Stimulated activated CD4-positive, alpha-beta T cell treated with anti-CD3 and anti-CD28 coated beads, Interleukin-4, amount 100 ng/mL, for 4 hours (primary cell): ENCODE measurements at places on chromosomes 11 and 22.
A peak's percentile ranks its signal among the peaks of the same experiment; 100 is the strongest.

GRCh38 chr11:75565221-75565814 is 3.3 kb downstream of the SERPINH1 start:
- no peak for DNase-seq

DNA sequence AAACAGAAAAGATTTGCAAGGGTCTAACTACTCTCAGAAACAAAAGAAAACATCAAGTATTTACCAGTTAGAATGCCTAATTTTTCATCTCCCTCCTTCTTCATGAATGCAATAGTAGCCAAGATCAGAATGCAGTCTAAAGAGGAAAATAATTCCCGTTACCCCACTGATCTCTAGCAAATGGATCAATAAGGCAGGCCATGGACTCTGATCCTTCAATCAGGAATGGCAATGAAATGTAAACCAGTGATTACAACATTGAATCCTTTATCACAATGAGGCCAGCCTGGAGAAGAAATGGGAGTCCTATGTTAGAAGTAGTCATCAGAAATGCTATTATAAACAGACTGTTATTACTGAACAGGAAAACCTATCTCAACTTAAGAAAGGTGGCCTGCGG is 106.6 kb downstream of the APOL5 start:
- DNase-seq: no peak

DNA sequence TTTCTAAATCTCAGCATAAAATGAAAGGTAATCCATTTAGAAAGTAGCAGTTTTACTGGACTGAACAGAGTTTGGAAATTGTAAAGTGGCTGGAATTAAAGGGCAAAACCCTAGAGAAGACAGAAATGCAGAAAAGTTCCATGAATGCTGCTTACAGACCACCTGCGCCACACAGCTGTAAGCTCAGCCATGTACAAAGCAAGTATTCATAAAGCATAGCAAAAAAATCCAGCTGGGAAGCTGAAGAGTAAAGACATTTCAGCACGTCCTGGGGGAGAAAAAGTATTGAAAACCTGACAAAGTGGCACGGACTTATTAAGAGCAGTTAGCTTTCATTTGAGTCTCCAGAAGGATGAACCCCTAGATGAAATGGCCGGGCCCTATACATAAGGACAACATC is 220.1 kb upstream of the CNTN5 start:
- DNase-seq: no peak

GRCh38 chr22:25137577-25138525 is 61.8 kb upstream of the CRYBB3 start:
- DNase-seq: no peak

DNA sequence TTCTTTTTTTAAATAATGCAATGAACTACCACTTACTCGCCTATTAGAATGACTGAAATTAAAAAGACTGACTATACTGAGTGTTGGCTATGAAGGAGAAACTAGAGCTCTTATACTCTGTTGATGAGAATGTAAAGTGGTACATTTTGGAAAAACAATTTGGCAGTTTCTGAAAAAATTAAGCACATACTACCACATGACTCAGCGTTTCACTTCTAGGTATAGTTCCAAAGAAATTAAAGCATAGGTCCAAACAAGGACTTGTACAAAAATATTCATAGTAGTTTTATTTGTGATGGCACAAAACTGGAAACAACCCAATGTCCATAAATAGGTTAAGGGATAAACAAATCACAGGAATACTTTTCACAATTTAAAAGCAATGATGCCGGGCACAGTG is 22.4 kb upstream of the SLC29A2 start:
- DNase-seq: no peak

- no peak for DNase-seq
These were observed 11.6 kb downstream of the PLAAT4 start for GRCh38 chr11:63548178-63548577.

- DNase-seq: no peak
These were observed 6.3 kb upstream of the SYCE3 start for GRCh38 chr22:50569041-50569459.

GRCh38 chr11:69726019-69726418 is 22.2 kb upstream of the FGF19 start:
- no peak for DNase-seq

- DNase-seq: no peak
These were observed 4.3 kb upstream of the OSBPL5 start for GRCh38 chr11:3169255-3170043.

- no peak for DNase-seq
These were observed 11.4 kb upstream of the WNT11 start for GRCh38 chr11:76217653-76218160.

DNA sequence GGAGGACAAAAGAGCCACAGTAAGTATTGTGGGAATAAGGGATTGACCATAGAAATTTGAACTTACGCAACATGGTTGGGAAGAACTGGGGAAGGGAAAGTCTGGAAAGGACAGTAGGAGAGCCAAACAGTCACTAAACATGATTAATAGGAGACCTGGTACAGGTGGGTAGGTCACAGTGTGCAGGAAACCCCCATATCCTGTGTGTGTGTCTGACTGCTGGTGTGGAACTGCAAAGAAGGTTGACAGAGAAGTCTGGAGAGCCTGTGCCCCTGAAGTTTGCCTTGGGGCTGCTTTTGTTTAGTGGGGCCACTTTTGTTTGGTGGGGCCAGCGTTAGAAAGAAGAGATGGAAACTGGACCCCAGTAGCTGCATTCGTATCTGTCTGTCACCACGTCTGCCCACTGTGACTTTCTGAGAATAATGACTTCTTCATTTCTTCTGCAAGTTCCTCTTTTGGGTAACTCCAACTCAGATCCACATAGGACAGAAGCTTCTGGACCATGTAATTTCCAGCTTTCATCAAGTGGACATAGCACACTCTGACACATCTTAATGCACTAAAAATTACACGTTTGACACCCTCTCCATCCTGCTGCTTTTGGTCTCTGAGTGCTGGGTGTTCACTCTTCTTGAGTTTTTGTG is 126.8 kb upstream of the RAG2 start:
- no peak for DNase-seq

DNA sequence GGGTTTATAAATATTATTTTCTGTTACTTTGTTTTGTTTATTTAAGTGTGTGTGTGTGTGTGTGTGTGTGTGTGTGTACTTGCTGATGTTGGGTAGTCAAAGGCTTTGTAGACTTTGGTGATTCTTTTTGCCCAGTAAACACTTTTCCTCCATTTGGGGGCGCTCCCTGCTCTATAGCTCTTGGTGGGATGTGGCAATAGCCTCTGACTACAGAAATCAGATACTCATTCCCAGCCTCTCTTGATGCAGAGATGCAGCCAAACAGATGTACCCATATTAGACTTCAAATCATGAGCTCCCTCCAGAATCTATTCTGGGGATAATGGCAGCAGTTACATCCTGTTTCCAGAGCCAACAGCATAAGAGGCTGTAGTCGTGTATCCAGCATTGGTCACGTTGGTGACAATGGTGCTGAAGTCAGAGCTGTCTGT is 33.4 kb upstream of the APOL5 start:
- DNase-seq: no peak

DNA sequence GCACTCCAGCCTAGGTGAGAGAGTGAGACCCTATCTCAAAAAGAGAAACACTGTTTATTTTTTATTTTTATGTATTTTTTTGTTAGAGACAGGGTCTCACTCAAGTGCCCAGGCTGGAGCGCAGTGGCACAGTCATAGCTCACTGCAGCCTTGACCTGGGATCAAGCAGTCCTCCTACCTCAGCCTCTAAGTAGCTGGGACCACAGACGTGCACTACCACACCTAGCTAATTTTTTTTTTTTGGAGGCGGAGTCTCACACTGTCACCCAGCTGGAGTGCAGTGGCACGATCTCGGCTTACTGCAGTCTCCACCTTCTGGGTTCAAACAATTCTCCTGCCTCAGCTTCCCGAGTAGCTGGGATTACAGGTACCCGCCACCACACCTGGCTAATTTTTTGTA is 6.4 kb downstream of the RBX1 start:
- DNase-seq: no peak

- no peak for DNase-seq
These were observed 6.9 kb downstream of the TSPAN32 start for GRCh38 chr11:2308713-2309112.

- DNase-seq: no peak
These were observed at the start of gene GPHA2 for GRCh38 chr11:64935359-64936081. GPHA2 (minus strand) TSS chr11:64935893; CDS start chr11:64935460, 433 bp downstream.

DNA sequence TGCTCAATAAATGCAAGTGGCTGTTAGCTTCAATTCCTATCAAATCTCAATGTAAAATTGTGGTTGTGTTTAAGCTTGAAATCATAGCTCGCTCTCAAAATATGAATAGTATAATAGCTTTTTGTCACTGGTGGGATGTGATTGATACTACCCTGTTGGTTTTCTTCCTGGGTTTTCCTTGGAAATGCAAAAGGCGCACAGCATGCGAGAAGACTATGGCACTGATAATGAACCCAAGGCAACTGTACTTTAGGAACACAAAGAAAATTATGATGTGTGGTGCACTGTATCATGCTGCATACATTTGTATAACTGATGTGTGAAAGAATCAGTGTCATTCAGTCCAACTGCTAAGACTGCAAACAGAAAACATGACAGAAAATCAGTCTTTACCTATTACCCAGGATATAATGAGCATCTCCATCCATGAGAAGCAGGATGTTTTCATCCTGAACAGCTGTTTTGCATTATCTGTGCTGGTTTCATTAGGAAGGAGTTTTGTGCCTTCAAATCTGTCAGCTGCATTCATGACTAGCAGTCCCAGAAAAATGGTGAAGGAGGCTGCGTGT is 101.2 kb downstream of the TRPC6 start:
- DNase-seq: no peak

DNA sequence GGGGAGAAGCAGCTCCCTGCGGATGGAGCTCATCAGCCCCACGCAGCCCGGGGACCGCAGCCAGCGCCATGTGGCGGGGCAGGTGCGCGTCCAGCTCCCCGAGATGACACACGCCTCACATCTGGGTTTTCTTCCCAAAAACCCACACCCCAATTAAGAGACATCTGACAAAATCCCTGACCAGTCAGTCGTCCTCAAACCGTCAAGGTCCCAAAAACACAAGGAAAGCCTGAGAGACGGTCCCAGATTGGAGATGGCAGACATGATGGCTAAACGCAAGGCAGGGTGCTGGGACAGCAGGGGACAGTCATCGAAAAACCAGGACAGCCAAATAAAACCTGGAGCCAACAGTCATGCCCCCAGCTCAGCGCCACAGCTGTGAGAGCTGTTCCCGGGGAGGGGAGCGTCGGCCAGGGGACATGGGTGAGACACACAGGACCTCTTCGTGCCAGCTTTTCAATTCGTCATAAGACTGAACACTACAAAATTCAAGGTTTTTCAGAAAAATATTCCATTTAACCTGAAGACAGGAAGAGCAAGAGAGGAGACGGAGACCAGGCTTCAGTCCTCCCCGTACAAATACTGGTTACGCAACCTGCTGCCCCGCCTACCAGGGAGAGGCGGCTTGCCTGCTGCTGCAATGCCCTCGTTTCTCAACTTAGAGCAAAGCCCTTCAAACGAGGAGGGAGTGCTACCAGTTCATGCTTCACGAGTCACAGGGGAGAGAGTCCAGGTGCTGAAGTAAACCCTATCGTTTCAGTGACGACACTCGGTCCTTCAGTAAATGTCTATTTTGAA is 10.5 kb downstream of the TOLLIP start:
- DNase-seq: no peak

DNA sequence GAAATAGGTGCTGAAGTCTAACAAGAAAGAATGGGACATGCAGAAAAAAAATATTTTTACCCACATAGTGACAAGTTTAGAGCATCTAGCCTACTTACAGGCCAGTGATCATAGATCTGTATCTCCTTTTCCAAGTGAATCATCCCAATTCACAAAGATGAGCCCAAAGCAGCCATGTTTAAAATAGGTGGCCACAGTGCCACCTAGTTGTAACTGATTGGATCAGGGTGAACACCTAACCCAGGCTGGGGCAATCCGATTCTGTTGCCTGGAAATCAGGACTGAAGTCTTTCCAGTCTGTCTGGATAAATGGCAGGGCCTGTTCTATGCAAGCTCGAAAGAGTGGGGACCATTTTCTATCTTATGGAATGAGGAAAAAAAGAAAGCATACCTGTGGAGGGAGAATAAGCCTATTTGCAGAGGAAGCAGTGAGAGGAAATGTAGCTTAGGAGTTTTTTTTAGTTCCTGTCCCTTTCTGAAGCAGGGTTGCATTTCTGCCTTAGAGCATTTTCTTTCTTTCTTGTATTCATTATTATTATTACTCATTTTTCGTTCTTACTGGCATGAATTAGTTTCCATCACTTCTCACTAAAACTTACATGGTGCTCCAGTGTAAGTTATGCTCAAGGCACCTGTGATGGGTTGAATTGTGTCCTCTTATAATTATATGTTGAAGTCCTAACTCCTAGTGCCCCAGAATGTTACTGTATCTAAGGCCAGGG is 113.2 kb upstream of the RAG2 start:
- DNase-seq: no peak

DNA sequence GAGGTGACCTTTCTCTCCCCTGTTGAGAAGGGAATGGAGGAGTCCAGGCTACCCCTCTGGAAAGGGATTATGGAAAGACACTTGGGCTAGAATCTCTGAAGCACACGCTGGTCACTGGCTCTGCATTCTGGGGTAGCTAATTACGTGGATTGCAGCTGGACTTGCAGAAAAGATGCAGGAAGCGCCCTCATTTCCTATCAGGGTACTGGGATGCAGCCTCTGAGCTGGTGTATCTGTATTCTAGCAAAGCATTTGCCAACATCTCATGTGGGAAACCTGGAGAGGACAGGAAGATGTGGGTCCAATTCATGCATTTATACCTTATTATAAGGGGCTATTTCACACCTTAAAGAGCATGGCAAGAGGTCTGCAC is 44.3 kb downstream of the CD82 start:
- no peak for DNase-seq

GRCh38 chr22:38196791-38197419 is 4.9 kb upstream of the MAFF start:
- DNase-seq: no peak

GRCh38 chr11:119028346-119029068 is 2.2 kb downstream of the SLC37A4 start:
- DNase-seq: no peak

GRCh38 chr11:44893846-44894617 is 56.7 kb downstream of the TP53I11 start:
- DNase-seq: peak; percentile 34

- no peak for DNase-seq
These were observed 27.3 kb upstream of the PRSS23 start for GRCh38 chr11:86772999-86773398.

GRCh38 chr22:24325105-24325757 is 54.6 kb downstream of the SPECC1L start:
- DNase-seq: no peak

DNA sequence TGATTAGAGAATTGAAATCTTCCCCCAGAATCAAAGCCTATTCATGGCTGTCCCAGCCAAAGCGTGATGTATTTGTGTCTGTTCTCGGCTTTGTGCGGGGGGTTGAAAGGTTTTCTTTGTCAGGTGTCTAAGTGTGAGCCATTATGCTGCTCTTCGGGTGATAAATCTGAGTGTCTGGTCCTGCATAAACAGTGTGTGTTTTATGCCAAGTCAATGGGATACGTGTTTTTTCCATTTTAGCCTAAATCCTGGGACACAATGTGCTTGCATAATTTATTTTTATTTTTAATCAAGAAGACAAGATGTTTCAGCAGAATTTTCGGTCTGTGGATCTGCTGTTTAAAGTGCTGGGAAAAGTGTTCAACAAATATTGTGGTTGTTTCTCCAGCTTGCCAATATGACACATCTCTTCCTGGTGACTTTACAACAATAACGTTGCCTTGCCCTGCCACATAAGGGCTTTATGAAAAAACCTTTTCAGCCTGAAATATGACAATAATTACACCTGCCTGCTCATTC is 267.8 kb downstream of the TBC1D22A start:
- no peak for DNase-seq
